Activated T-helper 1 cell treated with anti-CD3 and anti-CD28 coated beads, Interleukin-2, amount 50 U/mL, for 16 hours (primary cell): ENCODE measurements at places on chromosomes 2 and 18.

- DNase-seq = no peak
These were observed 285.5 kb downstream of the PHLPP1 start for GRCh38 chr18:63000839-63001238.

- DNase-seq = no peak
These were observed 258.3 kb downstream of the MBD5 start for GRCh38 chr2:148279216-148279615.

DNA sequence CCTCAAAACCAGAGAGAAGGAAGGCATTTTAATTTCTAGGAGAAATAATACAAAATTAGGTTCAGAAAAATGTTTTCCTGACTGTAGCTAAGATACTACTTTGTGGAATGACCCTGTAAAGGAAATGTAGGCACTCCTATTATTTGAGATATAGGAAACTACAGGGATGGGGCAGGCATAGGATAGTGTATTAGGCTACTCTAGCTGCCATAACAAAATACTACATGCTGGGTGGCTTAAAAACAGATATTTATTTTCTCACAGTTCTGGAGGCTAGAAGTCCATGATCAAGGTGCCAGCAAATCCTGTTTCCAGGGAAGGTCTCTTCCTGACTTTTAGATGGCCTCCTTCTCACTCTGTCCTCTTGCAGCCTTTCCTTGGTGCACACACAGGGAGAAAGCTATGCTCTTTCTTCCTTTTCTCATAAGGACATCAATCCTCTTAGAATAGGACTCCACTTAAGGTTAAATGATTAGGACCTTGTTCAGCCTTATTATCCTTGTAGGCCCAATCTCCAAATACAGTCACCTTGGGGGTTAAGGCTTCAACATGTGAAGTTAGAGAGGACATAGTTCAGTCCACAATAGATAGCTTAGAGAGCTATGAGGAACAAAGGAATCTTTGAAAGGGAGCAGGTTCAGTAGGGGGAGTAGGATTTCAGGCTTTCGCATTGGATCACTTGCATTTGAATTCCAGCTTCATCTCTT is 14.0 kb upstream of the CAVIN2 start:
- no peak for DNase-seq

- no peak for DNase-seq
These were observed 221.3 kb upstream of the CTAGE1 start for GRCh38 chr18:22639026-22639463.

DNA sequence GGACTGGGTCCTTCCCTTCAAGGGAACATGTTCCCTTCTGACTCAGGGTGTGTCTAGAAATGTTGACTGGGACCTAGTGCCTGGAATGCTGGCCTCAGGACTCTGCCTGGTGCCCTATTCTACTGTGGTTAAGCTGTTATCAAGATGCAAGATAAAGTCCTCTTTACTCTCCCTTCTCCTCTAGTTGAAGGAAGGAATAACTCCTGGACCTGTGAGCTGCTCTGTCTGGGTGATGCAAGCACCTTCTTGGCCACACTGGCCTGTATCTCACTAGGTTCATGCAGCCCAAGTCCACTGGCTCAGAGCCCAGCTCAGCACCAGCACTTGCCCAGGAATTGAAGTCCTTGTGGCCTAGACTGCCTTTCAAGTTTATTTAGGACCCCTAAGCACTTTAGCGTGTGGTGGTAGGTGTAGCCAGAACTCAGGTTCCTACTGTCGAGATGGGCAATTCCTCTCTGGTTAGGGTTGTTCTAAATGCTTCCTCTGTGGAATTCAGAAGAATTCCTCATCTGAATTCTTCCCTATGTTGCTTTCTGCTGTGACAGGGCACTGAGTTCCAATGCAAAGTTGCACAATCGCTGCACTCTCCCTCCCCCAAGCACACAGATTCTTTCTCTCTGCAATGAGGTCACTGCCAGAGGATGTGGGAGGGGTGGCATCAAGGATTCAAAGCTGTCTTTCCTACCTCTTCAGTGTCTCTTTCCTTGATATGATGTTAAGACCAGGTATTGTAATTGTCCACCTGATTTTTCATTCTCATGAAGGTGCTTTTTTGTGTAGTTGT is 54.7 kb downstream of the VWC2L start:
- DNase-seq = no peak

DNA sequence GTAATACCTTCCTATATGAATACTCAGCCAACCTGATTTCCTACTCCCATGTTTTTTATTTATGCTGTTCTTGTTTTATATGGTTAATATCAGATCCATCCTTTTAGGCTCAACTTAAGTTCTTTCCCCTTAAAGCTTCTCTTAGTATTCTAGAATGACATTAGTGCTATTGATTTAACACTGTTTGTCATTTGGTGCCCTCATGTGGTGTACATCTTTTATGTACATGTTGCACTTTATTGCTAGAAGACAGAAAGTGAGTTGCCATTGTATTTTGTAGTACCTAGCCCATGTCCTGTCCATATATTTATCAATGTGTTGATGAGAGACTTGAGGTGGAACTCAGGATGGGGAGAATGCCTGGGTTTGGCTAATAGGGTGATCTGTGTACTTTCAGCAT is 2.5 kb downstream of the HTRA2 start:
- no peak for DNase-seq

DNA sequence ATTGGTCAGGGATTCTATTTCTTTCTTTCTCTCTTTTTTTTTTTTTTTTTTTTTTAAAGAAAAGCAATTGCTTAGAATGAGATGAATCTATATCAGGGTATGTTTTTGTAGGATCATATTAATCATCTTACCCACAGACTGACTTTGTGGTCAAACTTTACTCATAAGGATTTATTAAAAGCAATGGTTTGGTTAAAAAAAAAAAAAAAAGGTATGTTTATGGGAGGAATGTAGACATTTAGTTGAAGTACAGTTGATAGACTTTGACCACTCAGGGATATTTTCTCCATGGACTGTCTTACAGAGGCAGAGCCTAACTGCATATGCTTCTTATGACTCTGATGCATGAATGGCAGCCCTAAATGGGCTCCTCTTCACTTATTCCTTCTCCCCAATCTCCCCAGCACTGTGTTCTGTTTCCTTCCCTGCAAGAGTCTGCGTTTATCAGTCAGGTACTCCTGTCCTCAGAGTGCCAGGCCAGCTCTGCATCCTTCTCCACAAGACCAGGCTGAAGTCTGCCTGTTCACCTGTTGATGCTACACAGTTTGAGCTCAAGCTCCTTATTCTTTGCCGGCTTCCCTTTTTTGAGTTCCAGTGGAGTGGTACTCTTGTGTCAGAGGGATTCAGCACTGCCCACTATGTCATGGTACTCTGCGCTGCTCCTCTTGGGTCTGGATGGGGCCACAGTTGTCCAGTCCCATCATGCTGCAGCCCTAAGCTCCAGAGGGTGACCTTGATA is 24.3 kb downstream of the CRIM1 start:
- DNase-seq = no peak

- DNase-seq = no peak
These were observed 31.8 kb downstream of the SLC9A4 start for GRCh38 chr2:102504833-102505232.

DNA sequence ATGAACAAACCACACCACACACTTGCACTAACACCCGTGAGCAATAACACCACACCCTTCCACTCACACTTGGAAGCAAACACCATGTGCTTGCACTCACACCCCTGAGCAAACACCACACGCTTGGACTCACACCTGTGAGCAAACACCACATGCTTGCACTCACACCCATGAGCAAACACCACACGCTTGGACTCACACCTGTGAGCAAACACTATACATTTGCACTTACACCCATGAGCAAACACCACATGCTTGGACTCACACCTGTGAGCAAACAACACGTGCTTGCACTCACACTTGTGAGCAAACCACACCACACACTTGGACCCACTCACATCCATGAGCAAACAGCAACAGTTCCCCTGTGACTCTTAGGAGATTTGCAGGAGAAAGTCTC is 24.4 kb downstream of the SNTG2 start:
- no peak for DNase-seq

GRCh38 chr2:2656115-2657011 is 325.3 kb upstream of the MYT1L start:
- DNase-seq = no peak
